Bronchial smooth muscle cell (primary cell): ENCODE measurements at places on chromosomes 1 and 21. TPM values are rescaled to one million over a fixed set of nuclear protein-coding genes. Genes with fewer than 3 reads are reported as not detected.

BACE2 gene
- total RNA-seq: 15.4 and 24.3 TPM in 2 replicates

CLCA4 gene
- not detected in 2 replicates for total RNA-seq

GJA9 gene
- total RNA-seq: not detected in 2 replicates

OR10Z1 gene
- total RNA-seq: not detected in 2 replicates

TMEM61 gene
- total RNA-seq: not detected in 2 replicates

CLEC20A gene
- not detected in 2 replicates for total RNA-seq

ACKR1 gene
- not detected in 2 replicates for total RNA-seq

KIF21B gene
- 0.09 TPM in 1 of 2 replicates, not detected in the other for total RNA-seq

ZNF695 gene
- 1.1 and 1.3 TPM in 2 replicates for total RNA-seq

GALNT2 gene
- total RNA-seq: 64.0 and 103 TPM in 2 replicates

HAPLN2 gene
- 0.16 TPM in 1 of 2 replicates, not detected in the other for total RNA-seq

TRIM67 gene
- not detected in 2 replicates for total RNA-seq

OPTC gene
- not detected in 2 replicates for total RNA-seq

AMY1A gene
- total RNA-seq: not detected in 2 replicates

PRKAA2 gene
- total RNA-seq: 0.69 and 1.1 TPM in 2 replicates

HES3 gene
- not detected in 2 replicates for total RNA-seq

ARMH1 gene
- 2.6 and 3.5 TPM in 2 replicates for total RNA-seq

POU3F1 gene
- total RNA-seq: 0.16 and 0.17 TPM in 2 replicates

ARHGEF16 gene
- 0.09 TPM in 1 of 2 replicates, not detected in the other for total RNA-seq

MNDA gene
- total RNA-seq: not detected in 2 replicates

SPATA46 gene
- total RNA-seq: not detected in 2 replicates

CATSPERE gene
- 0.77 and 1.1 TPM in 2 replicates for total RNA-seq
